Astrocyte of the cerebellum (primary cell): ENCODE measurements at places on chromosomes 12 and 14.

- DNase-seq = peak; percentile 52
Measured at GRCh38 chr14:28764257-28765160, 2.1 kb upstream of the FOXG1 start.

- DNase-seq = peak; percentile 96
Measured at GRCh38 chr14:36320200-36320896, at the start of gene MBIP. MBIP (minus strand) TSS chr14:36320637; CDS start chr14:36320588, 49 bp downstream.

GRCh38 chr12:101302741-101303140, 22.8 kb downstream of the UTP20 start:
- no peak for DNase-seq

- DNase-seq = no peak
Measured at GRCh38 chr12:53974084-53975063, at the start of gene HOTAIR. HOTAIR (minus strand) TSS chr12:53974954.

GRCh38 chr14:74949859-74950573, 5.4 kb downstream of the PGF start:
- no peak for DNase-seq

DNA sequence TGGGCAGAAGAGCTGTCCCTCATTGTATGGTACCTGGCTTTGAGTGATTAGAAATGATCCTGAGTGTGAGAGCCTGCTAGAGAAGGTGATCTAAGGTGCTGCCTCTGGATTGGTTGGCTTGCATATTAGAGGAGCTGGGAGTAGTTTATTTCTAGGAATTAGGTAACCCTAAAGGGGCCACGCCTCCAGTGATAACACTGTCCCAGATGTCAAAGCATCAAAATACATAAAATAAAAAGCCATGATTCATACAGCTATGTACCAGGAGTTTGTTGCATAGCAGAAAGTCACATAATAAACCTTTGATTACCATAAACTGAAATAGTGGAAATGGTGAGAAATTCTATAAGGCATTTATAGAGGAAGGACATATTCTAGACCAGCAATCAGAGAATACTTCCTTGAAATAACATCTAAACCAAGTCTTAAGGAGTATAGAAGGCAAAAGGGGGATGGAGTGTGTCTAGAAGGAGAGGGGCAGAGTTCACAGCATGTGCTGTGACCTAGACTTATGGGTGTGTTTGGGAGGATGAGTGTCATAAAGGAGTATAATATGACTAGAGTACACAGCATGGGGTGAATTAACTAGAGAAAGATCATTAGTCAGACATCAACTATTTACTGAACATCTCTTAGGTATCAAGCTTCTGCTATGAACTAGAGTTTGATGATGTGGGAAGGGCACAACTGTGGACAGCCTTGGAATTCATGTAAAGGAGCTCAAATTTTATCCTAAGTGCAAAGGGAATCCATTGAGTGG, 686.4 kb downstream of the GALC start:
- DNase-seq = no peak

DNA sequence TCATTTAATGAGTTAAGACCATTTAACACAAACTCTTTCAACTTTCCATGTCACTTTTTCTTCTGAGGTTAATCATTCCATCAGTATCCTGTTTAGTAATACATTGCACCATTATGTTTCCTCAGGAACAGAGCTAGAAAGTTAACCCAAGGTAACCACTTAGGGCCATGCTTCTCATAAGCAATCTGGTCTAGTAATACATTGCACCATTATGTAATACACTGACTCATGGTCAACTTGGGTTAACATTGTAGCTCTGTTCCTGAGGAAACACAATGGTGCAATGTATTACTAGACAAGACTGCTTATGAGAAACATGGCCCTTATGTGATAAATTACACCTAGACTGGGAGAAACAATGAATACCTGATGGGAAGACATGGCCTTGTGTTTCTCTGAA, 21.7 kb downstream of the ERH start:
- DNase-seq = no peak

GRCh38 chr14:78345131-78345744, 175.1 kb downstream of the NRXN3 start:
- no peak for DNase-seq

DNA sequence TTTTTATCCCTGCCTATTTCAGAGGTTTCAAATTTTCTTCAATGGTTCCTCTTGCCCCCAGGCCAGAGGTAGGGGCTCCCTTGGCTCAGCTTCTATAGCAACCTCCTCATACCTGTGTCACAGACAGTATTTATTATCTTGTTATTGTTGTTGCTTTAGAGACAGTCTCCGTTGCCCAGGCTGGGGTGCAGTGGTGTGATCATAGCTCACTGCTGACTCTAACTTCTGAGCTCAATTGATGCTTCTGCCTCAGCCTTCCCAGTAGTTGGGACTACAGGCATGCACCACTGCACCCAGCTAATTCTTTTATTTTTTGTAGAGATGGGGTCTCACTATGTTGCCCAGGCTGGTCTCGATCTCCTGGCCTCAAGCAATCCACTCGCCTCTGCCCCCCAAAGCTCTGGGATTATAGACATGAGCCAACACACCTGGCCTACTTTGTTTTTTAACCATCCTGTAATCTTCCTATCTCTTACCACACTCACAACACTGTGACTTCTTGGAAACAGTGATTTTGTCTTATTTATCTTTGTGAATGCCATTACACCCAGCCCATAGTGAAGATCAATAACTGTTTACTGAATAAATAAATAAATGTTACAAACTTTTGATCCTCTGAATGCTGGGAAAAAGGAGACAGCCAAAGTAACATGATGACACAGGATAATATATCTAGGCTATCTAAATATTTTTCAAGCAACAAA, 95.9 kb downstream of the PHLDA1 start:
- no peak for DNase-seq

DNA sequence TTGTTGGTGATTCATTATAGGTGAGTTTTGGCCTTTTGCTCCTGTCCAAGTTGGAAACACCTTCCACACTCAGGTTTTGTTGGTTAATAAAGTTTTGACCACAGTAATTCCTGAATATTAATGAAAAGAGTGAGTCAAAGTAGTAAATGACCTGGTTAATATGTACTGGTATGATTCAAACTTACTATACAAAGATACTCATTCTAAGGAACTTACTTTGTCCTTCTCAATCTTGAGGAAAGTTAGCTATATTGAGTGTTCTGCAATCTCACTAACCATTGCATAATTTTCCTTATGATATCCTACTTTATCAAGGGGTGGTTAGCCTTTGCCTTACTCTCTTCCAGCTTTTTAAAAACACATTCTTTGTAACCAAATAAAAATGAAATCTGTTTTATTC, 20.9 kb upstream of the HECTD1 start:
- no peak for DNase-seq

- DNase-seq = no peak
Measured at GRCh38 chr12:130796985-130797686, 41.9 kb downstream of the STX2 start.

GRCh38 chr14:60508707-60509437, at the start of gene SIX6:
SIX6 (plus strand) TSS chr14:60509146; CDS start chr14:60509399, 253 bp downstream.
- peak; percentile 9 for DNase-seq

- no peak for DNase-seq
Measured at GRCh38 chr12:31897781-31898503, 61.3 kb upstream of the RESF1 start.

- DNase-seq = peak; percentile 52
Measured at GRCh38 chr14:90281261-90281660, 24.9 kb downstream of the PSMC1 start.

GRCh38 chr14:54301359-54301758, 95.4 kb upstream of the CDKN3 start:
- no peak for DNase-seq

DNA sequence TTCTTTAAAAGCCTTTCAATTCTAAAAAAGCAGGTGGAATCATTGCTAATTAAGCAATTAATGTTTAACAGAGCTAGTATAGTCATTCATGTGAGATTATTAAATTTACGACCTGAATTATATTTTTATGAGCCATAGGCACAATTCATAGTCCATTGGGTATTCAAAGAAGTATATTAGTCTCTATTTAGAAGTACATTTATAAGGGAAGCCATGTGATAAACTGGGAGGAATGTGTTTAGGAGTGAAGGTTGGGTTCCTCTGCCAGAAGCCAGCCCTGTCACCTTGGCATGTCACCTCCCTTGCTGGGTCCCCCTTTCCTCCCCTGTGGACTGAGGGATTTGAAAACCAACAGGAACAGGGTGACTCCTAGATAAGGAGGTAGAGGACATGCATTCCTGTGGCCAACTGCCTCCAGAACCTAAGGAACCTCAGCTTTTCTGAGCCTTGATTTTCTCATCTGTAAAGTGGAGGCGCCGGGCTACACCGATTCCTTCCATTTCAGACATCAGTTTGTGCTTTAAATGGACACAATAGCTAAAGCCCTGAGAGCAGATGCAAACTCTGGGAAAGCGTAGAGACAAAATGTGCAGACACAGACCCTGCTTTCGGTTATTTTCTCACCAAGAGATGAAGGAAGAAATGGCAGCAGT, 5.4 kb upstream of the KRT2 start:
- no peak for DNase-seq

DNA sequence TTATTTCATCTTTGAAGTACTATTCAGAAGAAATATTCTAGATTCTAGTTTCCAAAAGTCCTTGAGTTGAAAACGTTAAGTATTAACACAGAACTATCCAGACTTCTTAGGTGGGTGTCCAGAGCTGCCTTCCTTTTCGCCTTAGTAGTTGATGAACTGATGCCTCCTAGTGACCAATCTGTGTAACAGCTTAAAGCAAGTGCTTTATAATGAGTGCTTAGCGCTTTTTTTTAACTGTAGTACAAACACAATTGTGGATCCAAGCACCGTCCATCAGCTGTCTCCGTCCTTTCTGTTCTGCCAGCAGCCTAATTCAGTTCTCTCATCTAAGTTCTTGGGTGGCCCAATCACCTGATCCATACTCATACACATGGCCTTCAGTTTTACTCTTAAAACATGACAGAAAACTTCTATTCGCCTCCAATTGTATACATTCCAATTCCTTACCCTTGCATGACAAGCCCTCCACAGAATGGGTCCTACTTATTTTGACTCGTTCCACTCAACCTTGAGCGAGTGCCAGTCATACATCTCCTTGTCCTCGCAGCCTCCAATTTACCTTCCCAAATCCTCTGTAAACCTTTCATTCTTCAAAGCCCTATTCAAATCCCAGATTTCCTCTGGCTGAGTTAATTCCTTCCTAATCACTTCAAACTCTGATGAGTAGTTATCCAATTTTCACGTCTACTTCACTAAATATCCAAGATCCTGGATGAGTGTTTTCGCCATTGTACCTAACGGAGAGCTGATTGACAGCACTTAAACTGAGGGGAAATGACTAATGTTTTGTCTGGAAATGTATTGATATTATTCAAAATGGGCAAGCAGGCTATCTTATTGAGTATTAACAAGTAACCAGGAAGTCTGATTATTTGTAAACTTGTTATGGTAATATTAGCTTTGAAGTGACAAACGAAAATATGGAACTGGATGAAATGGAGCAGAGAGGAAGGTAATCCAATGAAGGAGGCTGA, 5.8 kb upstream of the PHLDA1 start:
- peak; percentile 83 for DNase-seq

DNA sequence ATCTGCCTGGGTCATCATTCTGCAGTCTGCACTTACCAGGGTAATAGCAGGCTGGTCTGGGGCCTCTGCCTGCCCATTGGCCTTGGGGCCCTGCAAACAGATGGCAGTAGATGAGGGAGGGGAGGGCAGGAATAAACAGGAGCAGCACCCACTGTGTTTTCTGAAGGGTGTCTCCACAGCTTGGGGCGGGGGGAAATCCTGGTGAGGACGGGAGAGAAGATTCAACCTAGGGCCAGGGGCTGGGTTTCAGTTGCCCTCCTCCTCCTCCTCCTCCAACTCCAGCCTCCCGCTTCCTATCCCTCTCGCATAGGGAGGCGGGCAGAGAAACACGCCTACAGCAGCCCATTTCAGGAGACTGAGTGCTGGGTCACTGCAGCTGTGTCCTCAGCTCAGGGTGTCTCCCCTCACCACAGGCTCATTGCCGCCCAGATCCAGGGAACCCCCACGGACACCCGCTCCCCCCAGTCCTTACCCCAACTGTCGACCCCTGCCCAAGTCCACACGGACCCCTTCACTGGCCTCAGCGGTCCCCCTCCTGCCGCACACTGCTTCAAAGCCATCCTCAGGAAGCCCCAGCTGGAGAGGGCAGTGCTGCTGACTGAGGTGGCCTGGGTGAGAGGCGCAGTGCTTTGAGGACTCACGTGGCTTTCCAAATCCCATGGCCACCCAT, 9.1 kb upstream of the KRT80 start:
- DNase-seq = no peak

DNA sequence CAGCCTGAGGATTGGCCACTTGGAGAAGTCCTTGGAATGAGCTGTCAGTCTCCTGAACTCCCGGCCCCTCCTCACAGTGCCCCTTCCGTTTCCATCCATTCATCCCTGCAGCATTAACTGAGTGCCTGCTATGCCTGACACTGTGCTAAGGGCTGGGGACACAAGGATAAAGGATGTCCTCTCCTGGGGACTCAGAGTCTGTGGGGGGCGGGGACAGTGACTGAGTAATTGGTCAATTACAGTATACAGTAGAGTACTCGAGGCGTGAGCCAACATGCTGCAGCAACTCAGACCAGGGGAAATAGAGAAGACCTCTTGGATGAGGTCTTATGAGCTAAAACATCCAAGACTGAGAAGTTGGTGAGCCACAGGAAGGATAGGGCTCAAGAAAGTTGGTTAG, 43.4 kb upstream of the PWP1 start:
- no peak for DNase-seq

DNA sequence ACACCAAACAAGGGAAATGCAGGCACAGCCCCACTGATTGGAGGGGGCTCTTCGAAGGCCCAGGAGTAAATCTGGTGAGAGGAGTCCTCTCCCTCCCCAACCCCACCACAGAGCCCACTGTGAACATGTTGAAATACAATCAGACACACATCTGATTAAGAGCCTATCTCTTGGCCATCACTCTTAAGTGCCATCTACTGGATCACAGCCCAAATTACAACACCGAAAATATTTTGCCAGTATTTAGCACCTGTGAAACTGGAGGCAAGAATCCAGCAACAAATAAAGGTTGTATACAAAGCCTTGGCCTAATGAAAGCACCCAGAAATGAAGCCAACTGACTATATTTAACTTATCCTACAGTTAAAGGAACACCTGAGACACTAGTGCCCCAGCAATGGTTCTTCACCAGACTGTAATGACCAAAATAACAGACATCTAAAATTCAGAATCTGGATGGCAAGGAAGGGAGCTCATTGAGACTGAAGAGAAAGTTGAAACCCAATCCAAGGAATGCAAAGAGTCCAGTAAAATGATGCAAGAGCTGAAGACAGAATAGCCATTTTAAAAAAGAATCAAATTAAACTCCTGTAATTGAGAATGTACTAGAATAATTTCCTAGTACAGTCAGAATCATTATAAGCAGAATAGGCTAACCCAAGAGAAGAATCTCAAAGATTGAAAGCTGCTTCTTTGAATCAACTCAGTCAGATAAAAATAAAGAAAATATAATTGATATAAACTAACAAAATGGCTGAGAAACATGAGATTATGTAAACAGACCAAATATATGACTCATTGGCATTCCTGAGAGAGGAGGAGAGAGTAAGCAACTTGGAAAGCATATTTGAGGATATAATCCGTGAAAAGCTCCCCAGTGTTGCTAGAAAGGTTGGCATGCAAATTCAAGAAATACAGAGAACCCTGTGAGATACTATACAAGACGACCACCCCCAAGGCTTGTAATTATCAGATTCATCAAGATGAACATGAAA, 1117.0 kb downstream of the FLRT2 start:
- DNase-seq = no peak
